ENCODE measurements at places on chromosomes 1 and 21.

DNA sequence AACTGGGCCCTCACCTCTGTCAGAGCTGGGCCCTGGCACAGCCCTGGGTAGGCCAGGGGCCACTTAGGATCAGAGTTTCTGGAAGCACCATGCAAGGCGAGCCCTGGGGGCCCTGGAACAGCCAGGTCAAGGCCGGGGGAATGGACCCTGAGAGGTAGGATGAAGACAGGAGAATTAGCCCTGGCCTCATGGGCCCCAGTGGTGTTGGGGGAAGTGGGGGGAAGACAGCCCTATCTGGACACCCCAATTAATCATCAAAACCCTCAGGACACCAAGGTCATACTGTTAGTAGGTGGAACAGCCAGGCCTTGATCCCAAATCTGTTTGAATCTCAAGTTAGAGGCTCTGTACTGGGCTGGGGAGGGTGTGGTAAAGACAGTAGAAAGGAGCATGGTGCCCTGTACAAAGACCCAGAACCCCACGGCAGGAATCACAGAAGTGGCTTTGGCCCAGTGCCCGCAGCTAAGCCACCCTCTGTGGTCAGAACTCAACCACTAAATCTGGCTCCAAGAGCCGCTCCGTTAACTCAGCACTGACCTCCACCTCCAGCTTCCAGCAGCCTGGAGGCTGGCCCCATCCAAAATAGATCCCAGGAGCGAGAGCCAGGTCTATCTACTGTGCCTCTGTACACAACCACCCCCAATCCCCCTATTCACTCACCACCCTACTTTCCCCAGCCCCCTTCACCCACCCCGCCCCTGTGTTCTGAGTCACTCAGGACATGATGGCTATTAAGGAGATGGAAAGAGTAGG is 14.0 kb upstream of the TRIM63 start:
- no peak for DNase-seq

DNA sequence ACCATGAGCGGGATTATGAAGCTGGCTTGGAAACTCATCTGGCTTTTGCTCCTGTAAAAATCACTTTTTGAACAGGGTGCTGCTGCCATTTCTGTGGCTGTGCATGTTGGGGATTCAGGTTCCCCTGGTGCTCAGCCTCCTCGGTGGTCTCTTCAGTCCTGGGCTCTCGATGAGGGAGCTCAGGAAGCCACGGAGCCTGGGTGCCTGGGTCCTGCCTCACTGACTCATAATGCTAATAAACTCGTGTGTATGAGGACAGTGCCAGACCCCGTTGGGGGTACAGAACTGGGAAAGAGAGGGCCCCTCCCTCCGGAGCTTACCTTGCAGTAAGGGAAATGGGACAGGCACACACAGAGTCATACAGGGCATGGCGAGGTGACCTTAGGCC is 5.8 kb downstream of the COQ8A start:
- DNase-seq: no peak

DNA sequence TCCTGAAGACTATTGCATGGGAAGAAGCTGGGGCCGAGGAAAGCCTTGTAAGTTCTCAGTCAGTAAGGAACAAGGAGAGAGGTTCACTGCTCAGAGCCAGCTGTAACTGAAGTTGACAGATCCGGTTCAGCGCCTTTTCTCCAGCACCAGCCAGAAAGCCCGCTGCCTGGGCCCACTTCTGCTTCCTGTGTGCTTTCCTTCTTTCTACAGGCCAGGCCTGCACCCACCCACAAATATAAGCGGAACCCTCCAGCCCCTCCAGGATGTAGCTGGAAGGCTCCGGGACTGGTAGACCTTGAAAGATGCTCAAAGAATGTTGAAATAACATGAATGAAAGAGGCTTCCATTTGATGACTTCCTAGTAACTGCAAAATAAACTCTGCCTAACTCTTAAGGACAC is 38.8 kb downstream of the PARP1 start:
- no peak for DNase-seq

- no peak for DNase-seq
Observed at GRCh38 chr1:170215072-170215885, 69.5 kb downstream of the NTMT2 start.

GRCh38 chr1:61539720-61540462 is 185.1 kb downstream of the TM2D1 start:
- DNase-seq: no peak

- DNase-seq: no peak
Observed at GRCh38 chr1:20329793-20330542, 39.3 kb downstream of the VWA5B1 start.

DNA sequence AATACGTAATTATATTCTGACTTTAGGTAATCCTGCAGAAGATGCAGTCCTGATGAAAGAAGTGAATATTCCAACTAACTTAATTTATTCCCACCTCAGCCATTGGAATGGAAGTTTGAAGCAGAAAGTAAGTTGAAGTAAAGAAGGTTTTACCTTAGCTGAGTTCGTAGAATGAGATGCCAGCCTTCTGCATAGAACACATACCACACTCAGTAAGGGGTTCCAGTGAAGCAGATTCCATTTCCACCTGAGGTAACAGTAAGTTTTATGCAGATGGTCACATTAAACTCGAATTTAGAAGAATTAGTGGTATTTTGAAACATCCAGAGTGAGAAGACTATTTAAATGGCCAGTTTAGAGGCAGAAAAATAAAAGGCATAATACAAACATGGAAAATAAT is 20.2 kb downstream of the RBM11 start:
- no peak for DNase-seq

Measured in epithelial cell of prostate (primary cell).